Islet precursor cell (in vitro differentiated cells): ENCODE measurements at places on chromosomes 1 and 21.

DNA sequence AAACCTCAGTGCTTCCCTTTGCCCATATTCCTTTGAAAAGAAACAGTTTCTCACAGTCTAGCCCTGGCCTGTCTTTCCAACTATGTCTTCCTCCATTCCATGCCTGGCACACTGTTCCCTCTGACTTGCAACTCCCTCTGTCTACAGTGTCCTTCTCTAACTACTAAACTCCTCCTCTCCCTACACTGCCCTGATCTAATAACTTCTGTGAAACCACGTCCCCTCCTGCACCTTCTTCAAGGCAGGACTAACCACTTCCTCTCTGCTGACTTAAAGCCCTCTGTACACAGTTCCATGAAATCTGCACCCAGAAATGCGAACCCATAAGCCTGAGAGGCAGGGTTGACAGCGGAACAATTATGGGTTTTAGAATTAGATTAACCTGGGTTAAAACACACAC, 62.2 kb upstream of the ATP1B1 start:
- DNase-seq, result no peak

DNA sequence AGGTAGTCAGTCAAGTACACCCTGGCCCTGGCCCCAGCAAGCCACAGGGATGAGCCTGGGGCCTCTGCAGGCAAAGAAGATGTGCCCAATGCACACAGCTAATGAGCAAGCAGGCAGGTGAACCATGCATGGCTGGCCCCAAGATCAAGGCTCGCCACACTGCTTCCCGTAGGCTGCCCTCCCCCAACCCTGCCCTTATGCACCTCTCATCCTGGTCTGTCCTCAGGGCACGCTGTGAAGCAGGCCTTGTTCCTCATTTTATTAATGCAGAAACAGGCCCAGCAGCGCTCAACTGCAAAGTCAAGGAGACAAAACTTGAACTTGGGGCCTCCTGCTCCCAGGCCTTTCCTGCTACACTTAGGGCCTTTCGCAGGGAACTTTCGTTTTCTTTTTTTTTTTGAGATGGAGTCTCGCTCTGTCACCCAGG, 35.6 kb upstream of the ID3 start:
- DNase-seq, result peak; percentile 75

GRCh38 chr1:235999259-235999925, 65.5 kb downstream of the NID1 start:
- peak; percentile 84 for DNase-seq

DNA sequence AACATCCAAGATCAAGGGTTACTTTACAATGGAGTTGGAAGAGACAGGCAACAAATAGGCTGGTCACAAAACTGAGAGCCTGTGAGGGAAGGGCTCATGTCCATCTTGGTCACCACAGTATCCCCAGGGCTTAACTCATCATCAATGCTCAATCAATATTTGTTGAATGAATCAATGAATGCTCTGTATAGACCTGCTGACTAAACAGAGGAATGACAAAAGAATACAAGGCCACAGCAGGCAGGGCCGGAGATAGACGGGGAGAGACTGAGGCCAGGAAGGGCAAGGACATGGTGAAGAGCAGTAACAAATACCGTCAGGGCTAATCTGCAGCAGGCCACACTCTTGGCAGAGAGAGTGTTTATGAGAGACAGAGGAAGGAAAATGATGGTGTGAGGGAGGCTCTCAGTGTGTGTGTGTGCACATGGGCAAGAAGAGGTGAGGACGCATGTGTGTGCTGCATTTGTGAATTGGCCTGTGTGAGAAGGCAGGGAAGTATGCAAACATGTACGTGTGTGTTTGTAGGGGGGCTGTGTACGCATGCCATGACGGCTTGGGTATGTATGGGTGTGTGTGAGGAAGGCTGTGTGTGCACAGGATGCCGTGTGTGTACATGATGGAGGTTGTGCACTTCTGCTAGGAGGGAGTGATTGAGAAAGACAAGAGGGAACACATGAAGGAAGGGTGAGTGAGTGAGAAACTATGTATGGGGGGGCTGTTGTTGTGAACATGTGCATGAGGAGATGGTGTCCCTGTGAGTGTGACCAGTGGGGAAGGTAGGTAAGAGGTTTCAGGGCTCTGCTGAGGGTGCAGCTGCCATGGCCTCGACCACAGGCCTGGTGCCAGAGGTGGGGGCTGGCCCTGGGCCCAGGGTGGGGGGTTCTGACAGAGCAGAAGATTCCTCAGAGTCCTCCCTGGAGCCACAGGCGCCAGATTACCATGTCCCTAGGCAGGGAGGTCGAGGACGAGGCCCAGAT, 15.4 kb downstream of the AHDC1 start:
- no peak for DNase-seq

- DNase-seq, result no peak
Measured at GRCh38 chr21:34821717-34822116, 152.9 kb downstream of the CLIC6 start.
